ENCODE measurements at places on chromosomes 16 and 17.

DNA sequence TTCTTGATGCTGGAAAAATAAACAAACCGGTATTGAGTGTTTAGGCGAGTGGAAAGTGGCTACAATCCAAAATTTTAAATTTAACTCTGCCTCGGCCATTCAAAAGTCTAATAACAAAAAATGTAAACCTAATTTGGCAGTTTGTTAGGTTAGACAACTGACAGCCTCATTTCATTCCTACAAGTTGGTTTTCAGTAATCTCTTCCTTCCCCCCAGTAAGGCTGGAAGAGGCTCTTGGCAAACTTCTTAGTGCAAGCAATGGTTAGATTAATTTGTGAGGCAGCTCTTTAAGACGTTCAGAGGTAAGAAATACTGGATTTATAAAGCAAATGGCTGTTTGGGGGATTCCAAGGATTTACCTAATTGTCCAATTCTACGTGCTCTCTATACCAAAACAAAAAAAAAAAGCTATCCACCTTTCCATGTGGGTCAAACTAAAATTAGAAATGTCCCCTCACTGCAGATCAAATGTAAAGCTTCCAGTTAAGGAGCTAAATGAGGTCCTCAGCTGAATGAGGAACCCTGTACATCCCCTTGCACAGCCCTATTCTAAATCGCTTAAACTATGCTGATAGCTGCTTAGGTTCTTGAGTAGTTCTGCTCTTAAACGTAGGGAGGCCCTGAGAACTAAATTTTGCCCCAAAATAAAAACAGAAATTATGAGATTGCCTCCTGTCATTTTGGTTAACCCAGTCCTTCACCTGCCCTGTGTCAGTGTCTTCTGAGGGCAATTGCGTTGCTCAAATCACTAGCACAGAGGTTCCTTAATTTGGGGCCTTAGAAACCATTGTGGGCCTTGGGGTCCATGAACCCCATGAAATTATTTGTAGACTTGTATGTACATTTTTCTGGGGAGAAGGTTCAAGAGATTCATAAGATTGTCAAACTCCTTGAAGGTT, 2.9 kb downstream of the HEXIM1 start:
- DNase-seq, result no peak

GRCh38 chr17:57941384-57942370, 13.5 kb downstream of the CUEDC1 start:
- no peak for DNase-seq

- DNase-seq, result no peak
Observed at GRCh38 chr17:3730881-3731429, 7.3 kb downstream of the HASPIN start.

- DNase-seq, result peak; percentile 60
Observed at GRCh38 chr17:57782062-57782490, 37.0 kb upstream of the CCDC182 start.

GRCh38 chr16:57914244-57915173, 56.4 kb downstream of the CNGB1 start:
- DNase-seq, result no peak

DNA sequence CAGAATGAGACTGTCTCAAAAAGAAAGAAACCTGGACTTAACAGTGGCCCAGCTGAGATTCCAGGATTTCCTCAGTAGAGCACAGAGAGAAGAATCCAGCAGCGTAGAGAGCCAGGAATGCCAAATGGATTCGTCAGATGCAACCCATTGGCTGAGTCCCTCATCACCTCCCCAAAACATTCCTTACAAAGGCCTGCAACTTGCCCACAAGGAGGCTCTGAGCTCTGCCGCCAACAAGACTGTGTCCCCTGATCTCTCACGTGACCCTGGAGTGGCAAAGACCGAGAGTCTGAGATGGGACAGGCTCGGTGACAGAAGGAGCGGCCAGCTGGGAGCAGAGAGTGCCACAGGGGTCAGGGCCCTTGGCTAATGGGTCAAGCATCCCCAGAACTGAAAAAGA, 6.9 kb upstream of the CHMP6 start:
- DNase-seq, result no peak

DNA sequence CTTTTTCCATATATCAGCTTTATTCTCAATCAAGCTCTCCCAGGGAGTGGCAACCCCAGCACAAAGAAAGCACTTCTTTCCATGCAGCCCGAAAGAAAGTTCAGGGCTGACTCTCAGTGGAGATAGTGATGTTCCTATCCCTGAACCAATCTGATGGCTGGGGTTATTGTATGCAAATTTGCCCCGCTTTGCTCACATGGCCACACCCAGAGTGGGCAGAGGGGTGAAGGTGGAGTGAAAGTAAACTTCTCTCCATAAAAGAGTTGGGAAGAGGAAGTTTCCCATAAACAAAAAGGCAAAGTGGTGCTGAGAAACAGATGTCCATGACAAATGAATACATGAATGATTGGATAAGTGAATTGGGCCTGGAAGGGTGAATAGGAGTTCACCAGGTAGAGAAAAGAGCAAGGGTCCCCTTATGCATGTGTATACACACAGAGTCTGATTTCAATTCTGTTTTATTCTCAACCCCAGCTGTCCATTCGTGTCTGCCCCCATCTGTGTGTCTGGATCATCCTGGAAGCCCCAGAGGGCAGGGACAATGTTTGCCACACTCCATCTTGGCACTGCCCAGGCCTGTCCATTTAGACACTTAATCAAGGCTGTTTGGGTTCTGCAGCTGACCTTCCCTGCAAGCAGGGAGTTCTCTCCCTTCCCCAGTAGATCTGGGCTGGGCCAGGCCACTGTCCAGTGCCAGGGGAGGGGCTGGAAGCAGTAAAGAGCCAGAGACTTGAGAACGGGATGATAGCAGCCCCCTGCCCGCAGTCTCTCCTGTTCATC, 14.1 kb upstream of the NGFR start:
- DNase-seq, result no peak

- DNase-seq, result no peak
Observed at GRCh38 chr16:72590151-72590937, 418.4 kb upstream of the PMFBP1 start.

DNA sequence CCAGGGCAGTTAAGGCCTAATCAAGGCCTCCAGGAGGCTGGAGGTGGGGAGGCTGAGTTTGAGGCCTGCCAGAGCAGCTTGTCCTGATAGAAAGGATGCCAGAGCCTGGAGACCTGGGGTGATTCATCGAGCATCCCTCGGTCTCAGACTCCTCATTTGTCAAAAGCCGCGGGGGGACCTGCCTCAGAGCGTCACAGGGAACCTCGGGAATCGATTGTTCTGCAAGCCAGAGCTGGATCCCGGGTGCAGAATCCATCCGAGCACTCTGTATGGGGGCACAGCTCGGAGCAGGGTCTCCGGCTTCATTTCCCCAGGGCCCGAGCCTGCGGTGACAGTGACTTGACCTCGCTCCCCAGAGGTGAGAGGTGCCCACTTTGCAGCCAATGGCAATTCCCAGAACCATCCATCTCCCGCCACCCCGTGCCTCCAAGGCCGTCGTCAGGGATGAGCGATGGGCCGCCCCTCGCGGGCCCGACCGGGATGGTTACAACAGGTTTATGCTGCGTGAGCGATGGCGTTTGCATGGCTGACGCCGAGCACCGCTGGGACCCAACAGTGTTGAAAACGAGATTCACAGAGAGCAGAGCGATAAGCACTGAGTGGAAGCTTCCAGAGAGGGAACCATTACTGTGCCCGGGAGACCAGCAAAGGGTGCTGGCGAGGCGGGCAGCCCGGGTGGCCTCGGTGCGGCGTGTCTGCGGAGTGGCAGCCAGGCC, 117.1 kb upstream of the GSE1 start:
- DNase-seq, result no peak

- DNase-seq, result no peak
Observed at GRCh38 chr17:19237389-19238166, 412 bp downstream of the EPN2 start.

DNA sequence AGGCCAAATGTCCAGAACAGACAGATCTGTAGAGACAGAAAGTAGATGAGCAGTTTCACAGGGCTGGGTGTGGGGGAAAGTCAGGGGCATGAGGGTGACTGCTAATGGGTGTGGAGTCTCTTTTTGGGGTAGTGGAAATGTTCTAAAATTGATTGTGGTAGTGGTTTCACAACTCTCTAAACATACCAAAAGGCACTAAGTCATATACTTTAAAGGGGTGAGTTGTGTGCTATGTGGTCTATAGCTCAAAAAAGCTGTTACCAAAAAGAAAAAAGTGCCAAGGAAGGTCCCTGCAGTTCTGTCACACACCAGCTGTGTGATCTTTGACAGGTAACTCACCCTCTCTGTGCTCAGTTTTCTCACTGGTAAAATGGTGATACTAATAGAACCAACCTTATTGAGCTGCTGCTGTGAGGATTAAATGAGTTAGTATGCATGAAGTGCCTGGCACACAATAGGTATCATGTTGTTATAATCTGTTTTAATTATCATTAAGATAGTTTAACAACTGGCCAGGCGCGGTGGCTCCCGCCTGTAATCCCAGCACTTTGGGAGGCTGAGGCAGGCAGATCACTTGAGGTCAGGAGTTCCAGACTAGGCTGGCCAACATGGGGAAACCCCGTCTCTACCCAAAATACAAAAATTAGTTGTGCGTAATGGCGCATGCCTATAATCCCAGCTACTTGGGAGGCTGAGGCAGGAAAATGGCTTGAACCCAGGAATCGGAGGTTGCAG, 10.3 kb downstream of the ITGAX start:
- no peak for DNase-seq

DNA sequence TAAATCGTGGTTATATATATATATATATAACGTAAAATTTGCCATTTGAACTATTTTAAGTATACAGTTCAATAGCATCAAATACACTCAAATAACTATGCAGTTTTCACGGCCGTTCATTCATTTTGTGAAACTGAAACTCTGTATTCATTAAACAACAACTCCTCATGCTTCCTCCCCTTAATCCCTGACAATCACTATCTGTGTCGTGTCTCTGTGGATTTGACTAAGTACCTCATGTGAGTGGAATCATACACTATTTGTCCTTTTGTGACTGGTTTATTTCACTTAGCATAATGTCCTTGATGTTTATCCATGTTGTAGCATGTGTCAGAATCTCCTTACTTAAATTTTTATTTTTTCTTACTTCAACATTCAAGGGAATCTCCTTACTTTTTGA, 2.8 kb downstream of the CCL23 start:
- DNase-seq, result no peak

GRCh38 chr17:60386147-60387058, 5.5 kb downstream of the USP32 start:
- DNase-seq, result no peak

GRCh38 chr16:49832177-49832576, 23.7 kb downstream of the ZNF423 start:
- DNase-seq, result no peak

DNA sequence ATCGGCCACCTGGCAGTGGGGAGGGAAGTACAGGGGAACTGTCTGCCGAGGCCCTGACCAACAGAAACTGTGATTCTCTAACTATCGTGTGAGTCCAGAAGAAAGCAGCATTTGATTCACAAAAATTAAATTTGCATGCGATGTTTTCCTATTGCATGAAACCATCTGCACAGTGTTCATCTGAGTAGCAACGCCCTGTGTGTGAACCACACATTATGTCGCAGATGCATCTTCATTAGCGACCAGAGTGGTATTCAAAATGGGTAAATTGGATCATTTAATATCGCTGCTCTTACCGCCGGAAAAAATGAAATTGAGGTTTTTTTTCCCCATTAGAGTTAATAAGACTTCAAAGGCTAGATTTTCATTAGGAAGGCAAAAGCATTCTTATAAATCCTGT, 260.6 kb downstream of the ABCC12 start:
- DNase-seq, result no peak

- no peak for DNase-seq
Observed at GRCh38 chr16:79690159-79690558, 89.6 kb upstream of the MAF start.

GRCh38 chr17:78032166-78032565, 73.7 kb downstream of the TNRC6C start:
- DNase-seq, result no peak

- DNase-seq, result no peak
Observed at GRCh38 chr16:51577621-51578303, 426.7 kb upstream of the SALL1 start.

DNA sequence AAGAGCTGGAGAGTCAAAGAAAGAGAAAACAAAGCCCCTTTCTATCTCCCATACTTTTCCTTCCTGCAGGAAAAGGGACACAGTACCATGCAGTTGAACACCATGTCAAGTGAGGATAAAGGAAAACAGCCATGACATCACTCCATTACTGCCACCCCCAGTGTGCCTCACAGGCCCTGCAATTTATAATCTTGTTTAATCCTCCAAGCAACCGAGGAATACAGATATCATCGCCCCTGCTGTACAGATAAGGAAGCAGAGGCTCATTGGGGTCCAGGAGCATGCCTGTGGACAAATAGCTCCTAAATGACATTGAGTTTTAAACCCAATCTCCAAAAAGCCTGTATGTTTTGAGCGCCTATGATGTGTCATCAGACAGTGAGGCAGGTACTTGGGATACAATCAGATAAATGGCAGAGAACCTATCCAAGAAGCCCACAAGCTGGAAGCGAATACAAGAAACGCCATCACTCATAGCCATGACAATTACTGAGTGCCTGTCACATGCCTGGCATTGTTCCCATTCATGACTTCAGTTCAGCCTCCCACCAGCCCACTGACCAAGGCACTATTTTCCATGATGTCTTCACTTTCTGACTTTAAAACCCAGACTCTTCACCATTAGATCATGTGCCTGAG, 45.5 kb downstream of the CPPED1 start:
- no peak for DNase-seq

- no peak for DNase-seq
Observed at GRCh38 chr16:30406795-30407101, 658 bp upstream of the ZNF771 start.

- no peak for DNase-seq
Observed at GRCh38 chr17:13601322-13601775, 380 bp downstream of the HS3ST3A1 start.

- DNase-seq, result no peak
Observed at GRCh38 chr17:42282478-42283080, 5.7 kb upstream of the STAT5A start.

- no peak for DNase-seq
Observed at GRCh38 chr16:80993307-80993706, 13.4 kb downstream of the CMC2 start.

DNA sequence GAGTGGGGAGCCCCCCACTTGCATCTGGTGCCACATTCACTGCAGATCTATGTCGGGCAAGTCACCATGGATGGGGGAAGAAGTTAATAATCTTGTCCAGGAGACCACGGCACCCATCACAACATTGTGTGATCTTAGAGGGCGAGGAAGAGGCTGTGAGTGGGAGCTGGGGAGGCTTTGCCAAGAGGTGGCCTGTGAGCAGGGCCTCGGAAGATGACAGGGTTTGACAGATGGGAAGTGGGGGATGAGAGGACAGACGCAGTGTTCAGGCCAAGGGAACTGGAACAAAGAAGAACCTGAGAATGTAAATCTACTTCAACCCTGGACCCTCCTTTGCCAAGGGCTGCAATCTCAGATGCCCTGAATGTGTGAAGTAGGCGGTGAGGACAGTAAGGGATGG, 12.4 kb downstream of the ACE start:
- no peak for DNase-seq
